ENCODE measurements at places on chromosomes 11 and 22.

GRCh38 chr11:19774817-19775580, 62.4 kb downstream of the NAV2 start:
- no peak for DNase-seq

- DNase-seq, result peak; percentile 30
Measured at GRCh38 chr11:76783294-76783895, at the start of gene TSKU. Gene TSKU (plus strand): TSS chr11:76783356. CDS start chr11:76795617, 12,261 bp downstream.

DNA sequence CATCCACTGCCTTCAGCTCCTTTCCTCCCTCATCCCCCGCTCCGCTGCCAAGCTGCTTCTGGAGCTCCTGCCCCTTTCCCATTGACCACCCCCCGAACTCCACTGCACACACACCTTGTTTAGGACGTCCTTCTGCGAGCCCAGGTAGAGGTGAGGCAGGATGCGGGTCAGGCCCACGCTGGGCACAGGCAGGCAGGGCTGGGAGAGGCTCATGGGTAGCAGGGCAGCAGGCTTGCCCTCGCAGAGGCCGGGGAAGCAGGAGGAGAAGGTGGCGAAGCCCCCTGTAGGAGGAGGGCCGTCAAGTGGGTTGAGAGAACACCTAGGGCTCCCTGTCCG, 13.3 kb downstream of the DUSP8 start:
- DNase-seq, result no peak

- no peak for DNase-seq
Measured at GRCh38 chr11:7186190-7186589, 65.5 kb upstream of the SYT9 start.

DNA sequence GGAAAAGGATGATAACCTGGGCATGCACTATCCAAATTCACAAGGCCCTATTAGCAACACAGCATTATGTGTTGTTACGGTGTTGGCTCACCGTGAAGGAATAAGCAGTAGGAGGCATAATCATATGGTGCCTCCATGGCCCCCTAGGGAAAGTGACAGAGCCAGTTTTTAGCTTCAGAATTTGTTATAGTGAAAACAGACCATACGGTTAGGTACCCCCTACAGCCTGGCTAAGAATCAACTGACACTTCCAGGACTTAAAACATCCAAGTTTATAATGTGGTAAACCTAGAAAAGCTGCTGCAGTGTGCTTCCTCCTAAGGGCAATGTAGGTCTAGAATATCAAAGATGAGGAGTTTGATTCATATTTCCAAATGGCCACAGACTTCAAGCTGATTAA, 30.4 kb downstream of the KIF18A start:
- DNase-seq, result no peak

DNA sequence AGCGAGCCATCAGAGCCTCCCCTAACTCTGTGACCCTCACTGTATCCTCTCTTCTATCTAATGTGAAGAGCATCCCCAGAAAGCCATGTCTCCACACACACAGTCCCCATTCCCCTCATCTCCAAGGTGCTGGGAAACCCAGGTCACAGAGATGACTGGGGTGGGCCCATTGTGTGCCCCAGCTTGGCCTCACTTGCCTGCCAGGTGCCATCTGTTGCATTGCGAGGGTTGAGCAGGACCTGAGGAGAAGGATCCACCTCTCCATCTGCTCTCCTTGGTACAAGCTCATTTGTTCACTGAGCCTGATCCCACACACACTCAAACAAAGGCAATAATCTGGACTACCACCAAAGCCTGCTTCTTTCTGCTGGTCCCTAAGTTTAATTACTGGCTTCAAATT, 118.8 kb downstream of the SPATA19 start:
- DNase-seq, result no peak

DNA sequence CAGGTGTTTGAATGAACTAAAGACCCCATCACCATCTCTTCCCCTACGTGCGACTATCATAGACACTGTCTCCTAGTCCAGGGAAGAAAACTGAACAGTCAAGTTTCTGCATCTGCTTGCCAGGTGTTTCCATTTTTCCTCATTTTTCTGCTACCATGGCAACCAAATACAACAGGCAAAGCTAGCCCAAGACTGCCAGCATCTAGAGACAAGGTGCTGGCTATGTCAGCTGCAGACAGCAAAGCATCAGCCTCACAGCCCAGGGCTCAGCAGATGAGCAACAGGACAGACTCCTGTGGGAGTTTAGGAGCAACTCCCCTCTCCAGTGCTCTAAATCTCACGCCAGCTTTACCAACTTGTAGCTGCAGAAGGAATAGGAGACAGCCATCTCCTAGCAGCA, 124.3 kb downstream of the C11orf58 start:
- DNase-seq, result no peak

All from stimulated activated naive CD8-positive, alpha-beta T cell treated with anti-CD3 and anti-CD28 coated beads, Interleukin-15, Interleukin-2, amounts not matched to agents 100 U/mL and 50 U/mL, for 24 hours (primary cell).